ENCODE measurements at places on chromosomes 2 and 18.

GRCh38 chr2:65639156-65639864 lies 206.9 kb upstream of the SPRED2 start:
- no peak for DNase-seq

DNA sequence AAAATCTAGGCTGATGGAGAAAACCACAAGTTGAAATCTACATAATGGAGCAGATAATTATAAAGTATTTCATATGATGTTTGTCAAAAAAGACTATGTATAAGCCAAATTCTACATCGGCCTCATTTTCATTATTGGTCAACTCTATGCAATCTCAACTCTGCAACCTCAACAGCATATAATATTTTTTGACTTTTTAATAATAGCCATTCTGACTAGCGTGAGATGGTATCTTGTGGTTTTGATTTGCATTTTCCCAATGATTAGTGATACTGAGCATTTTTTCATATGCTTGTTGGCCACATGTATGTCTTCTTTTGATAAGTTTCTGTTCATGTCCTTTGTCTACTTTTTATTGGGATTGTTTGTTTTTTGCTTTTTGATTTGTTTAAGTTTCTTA lies 496.1 kb upstream of the SLC39A10 start:
- no peak for DNase-seq

DNA sequence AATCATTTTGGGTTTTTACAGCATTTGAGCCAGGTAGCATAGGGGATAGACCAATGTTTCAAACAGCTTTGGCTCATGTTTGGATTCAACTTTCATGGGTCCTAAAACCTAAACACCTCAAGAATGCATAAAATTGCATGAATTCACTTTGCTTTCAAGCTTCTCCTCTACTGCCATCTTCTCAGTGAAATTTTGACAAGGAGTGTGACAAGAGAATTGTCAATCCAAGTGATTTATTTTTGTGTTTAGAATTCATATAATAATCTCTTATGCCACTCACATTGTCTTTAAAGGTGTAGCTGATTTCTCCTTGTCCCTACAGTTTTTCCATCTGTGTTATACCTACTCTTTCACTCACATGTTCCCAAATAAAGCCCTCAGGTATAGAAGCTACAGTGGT lies 264.8 kb upstream of the RND3 start:
- DNase-seq = no peak

GRCh38 chr2:176947754-176948153 lies 264.8 kb upstream of the HNRNPA3 start:
- no peak for DNase-seq

- DNase-seq = no peak
Observed at GRCh38 chr18:73407506-73407905, 539.7 kb upstream of the NETO1 start.

GRCh38 chr18:31990823-31991222 lies 27.8 kb upstream of the RNF125 start:
- DNase-seq = no peak

- DNase-seq = peak; percentile 54
Observed at GRCh38 chr2:61763605-61764034, 90.2 kb downstream of the FAM161A start.

DNA sequence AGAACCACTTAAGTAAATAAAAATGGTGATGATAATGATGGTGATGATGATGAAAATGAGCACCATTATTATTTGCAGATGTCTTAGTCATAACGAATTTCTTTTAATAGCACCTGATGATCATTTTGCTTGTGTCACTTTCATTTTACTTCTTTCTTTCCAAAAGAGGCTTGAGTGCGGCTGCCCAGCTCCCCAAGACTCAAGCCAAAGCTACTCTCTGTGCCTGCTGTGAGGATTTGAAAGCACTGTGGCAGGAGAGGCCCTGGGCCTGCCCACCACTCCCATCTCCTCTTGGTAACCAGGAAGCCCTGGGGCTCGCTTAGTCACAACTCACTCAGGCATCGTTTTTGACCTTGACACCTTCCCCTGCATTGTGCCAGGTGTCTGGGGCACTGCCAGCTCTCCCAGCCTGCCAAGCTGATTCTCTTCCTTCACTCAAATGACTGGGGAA lies 41.2 kb downstream of the RPL37A start:
- DNase-seq = no peak

DNA sequence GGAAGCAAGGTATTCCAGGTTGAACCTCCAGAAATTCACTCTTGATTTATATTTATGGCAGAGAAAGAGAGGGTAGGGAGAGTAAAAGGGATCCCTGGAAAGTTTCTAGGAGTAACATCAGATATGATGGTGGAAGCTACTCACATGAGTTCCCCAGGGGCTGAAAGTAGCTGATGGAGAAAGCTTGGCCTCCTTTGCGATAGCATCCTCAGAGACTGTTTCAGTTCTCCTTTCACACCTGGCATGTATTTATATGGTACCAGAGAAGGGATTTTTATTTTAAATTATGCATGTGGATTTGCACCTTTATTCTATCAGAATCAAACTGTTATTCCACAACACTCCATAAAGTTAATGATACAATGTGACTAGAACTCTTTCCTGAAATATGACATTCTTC lies 126.3 kb upstream of the OSR1 start:
- no peak for DNase-seq

GRCh38 chr2:57711991-57712390 lies 334.6 kb upstream of the VRK2 start:
- no peak for DNase-seq

- no peak for DNase-seq
Observed at GRCh38 chr2:157418239-157418641, 25.6 kb downstream of the CYTIP start.

- DNase-seq = no peak
Observed at GRCh38 chr2:101847661-101848339, 144.0 kb upstream of the IL1R2 start.

DNA sequence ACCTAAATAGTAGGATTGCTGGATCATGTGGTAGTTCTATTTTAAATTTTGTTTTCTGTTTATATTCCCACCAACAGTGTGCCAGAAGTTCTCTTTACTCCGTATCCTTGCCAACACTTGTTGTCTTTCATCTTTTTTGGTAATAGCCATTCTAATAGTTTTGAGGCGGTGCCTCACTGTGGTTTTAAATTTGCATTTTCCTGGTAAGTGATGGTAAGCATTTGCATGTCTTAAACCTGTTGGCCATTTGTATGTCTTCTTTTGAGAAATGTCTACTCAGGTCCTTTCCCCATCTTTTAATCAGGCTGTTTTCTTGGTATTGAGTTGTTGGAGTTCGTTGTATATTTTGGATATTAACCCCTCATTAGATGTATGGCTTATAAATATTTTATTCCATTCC lies 51.6 kb downstream of the REL start:
- no peak for DNase-seq

GRCh38 chr2:7009207-7009911 lies 92.1 kb downstream of the RNF144A start:
- no peak for DNase-seq

GRCh38 chr2:160114020-160114419 lies 51.6 kb upstream of the PLA2R1 start:
- no peak for DNase-seq

DNA sequence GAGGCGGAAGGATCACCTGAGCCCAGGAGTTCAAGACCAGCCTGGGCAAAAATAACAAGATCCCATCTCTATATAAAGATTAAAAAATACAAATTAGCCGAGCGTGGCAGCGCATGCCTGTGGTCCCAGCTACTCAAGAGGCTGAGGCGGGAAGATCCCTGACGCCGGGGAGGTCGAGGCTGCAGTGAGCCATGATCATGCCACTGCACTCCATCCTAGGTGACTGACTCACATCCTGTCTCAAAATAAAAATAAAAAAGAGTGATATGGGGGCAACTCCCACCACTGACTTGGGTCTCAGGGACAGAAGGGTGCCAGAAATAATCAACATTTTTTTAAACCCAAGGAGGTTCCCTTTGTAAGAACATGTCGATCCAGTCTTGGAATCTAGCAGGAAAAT lies 37.6 kb downstream of the ZNF516 start:
- DNase-seq = no peak
